Gastroesophageal sphincter (tissue), 4 donors: ENCODE measurements at places on chromosomes 7 and 10.
A peak's percentile ranks its signal among the peaks of the same experiment; 100 is the strongest.

GRCh38 chr7:17558558-17559332 is 260.3 kb downstream of the AHR start:
- H3K36me3 ChIP-seq: no peaks in the 10 kb centered on the region
- H3K4me1 ChIP-seq: no peaks in the 10 kb centered on the region
- no peak overlapping the region for H3K4me3 ChIP-seq

DNA sequence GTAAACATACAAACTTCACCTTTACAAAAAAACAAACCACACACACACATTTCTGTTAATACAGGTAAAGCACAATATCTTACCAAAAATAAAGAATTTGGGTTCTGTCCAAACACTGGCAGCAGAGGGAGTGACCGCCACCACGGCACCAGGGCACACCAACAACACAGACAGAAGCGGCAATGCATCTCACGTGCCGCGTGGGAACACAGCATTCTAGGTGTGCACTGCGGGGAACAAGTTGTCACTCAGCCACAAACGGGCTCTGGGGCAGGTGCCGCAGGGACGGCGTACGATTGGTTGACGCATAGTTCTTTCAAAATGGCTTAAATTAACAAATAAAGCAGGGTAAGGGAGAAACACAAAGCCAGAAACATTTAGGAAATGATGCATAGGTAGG is 22.3 kb downstream of the PDGFA start:
- H3K36me3 ChIP-seq: no peaks in the 10 kb centered on the region
- no peak for ATAC-seq
- H3K4me3 ChIP-seq: no peak overlapping the region
- peaks cover 7% of the 10 kb centered on the region for H3K4me1 ChIP-seq

GRCh38 chr10:42940487-42941294 is 136.2 kb upstream of the RET start:
- no peak overlapping the region for H3K4me3 ChIP-seq
- no peaks in the 10 kb centered on the region for H3K36me3 ChIP-seq
- ATAC-seq: no peak
- H3K27ac ChIP-seq: no peak overlapping the region
- peaks cover 65% of the 10 kb centered on the region for H3K27me3 ChIP-seq

DNA sequence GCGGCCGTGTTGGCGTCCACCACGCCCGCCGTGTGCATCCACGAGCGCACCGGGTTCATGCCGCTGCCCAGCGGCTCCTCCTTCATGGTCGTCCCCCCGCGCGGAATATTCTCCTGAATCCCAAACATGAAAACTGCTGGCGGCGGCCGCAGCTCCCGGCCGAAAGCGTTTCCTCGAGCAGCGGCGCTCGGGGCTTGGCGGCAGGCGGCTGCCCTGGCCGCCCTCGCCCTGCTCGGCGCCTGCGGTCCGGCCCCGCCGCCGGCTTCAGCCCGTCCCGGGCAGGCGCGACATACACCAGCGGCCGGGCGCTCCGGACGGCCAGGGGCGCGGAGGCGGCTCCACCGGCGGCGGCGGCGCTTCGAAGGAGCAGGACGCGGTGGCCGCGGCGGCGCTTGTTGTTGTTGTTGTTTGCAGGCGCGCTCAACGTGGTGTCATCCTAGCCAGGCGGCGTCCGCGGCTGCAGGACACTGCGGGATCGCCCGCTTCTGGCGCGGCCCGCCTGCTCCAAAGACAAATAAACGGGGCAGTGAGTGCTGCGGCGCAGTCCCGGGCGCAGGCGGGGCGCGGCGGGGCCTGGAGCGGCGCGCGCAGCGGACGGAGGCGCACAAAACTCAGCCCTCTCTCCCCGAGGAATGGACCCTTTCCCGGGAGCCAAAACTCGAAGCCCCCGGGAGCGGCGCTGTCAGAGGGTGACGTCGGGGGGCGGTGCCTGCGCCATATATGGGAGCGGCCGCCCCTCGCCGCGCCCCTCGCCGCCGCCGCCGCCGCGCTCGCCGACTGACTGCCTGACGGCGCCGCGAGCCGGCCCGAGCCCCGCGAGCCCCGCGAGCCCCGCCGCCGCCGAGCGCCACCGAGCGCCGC is at the start of gene EBF3:
EBF3 (minus strand) TSS at position 634 of the 861 bp plus-strand sequence; CDS start at position 128, 506 bp downstream.
- H3K36me3 ChIP-seq: no peaks in the 10 kb centered on the region
- peaks cover 100% of the 10 kb centered on the region for H3K27me3 ChIP-seq
- H3K4me1 ChIP-seq: no peaks in the 10 kb centered on the region
- ATAC-seq: peak; percentile 85

GRCh38 chr10:71300555-71301370 is 18.3 kb upstream of the SLC29A3 start:
- H3K36me3 ChIP-seq: peaks cover 22% of the 10 kb centered on the region
- ATAC-seq: no peak
- no peak overlapping the region for H3K27ac ChIP-seq
- H3K27me3 ChIP-seq: no peaks in the 10 kb centered on the region
- no peaks in the 10 kb centered on the region for H3K4me1 ChIP-seq

GRCh38 chr10:103481974-103482531 is 3.0 kb upstream of the CALHM3 start:
- ATAC-seq: peak; percentile 48
- no peak overlapping the region for H3K4me3 ChIP-seq
- H3K4me1 ChIP-seq: no peaks in the 10 kb centered on the region
- H3K36me3 ChIP-seq: no peaks in the 10 kb centered on the region
- no peak overlapping the region for H3K27ac ChIP-seq

DNA sequence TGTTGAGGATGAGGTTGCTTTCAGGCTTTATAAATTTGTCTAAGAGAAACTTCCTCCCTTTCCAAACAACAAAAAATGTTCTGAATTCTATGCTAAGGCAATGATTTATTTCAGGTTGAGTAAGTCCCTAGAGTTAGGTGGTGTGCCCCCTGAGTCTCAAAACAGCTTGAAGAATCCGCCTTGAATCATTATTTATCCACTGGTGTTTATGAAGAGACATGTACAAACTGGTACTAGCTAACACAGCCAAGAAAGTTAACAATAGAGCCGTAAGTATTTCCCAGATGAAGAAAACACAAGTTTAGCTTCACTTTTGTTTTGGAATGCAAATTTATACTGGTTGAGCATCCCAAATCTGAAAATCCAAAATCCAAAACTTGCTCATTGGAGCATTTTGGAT is 66.2 kb upstream of the SRPK2 start:
- H3K27me3 ChIP-seq: no peaks in the 10 kb centered on the region
- H3K4me3 ChIP-seq: no peak overlapping the region
- H3K4me1 ChIP-seq: no peaks in the 10 kb centered on the region
- H3K27ac ChIP-seq: no peak overlapping the region
- no peaks in the 10 kb centered on the region for H3K36me3 ChIP-seq
- no peak for ATAC-seq

DNA sequence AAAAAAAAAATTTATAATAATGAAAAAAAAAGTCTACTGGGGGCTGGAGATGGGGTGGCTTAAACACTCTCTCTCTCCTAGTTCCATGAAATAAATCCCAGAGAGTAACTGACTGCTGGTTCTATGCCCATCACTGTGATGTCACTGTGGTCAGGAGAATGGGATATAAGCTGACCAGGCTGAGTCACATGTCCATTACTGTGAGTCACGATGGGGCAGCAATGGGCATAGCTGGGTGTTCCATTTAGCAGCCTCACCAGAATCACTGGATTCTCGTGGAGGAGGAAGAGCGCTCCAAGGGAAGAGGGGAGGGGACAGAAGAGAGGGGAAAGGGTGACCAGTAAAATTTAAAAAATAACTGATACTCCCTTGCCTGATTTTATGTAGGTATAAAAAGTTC is 37.1 kb downstream of the MASTL start:
- H3K36me3 ChIP-seq: peaks cover 18% of the 10 kb centered on the region
- no peaks in the 10 kb centered on the region for H3K4me1 ChIP-seq
- no peak for ATAC-seq
- H3K4me3 ChIP-seq: no peak overlapping the region
- no peak overlapping the region for H3K27ac ChIP-seq

DNA sequence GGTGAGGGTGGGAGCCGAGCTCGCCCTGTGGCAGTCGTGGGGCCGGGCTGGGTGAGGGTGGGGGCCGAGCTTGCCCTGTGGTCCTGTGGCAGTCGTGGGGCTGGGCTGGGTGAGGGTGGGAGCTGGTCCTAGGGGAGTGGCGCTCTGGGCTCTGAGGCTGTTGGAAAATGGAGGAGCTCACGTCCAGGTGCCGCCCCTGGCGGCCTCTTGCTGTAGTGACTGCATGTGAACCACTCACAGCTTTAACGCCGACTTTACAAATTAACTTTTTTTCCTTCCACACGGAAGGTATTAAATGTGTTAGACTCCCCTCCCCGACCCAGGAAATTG is 312.6 kb downstream of the WDR37 start:
- no peak for ATAC-seq
- H3K27me3 ChIP-seq: peaks cover 21% of the 10 kb centered on the region
- no peak overlapping the region for H3K27ac ChIP-seq
- no peaks in the 10 kb centered on the region for H3K4me1 ChIP-seq
- H3K36me3 ChIP-seq: no peaks in the 10 kb centered on the region

DNA sequence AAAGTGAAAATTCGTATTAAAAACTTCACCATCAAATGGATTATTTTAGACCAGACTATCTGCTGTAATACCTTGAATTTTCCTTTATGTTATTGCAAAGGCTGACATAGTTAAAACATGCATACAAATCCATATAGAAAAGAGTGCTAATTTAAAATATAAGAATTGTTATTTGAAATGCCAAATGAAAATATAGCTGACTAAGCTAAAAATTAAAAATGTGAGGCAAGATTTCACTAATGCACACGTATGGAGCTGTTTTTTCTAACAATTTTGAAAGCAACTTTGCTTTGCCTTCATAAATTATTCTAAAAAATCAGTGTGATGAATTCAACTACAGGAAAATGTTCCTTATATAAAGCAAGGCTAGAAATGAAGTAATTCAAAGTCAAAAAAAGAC is 62.5 kb downstream of the MPP7 start:
- H3K4me3 ChIP-seq: no peak overlapping the region
- no peak overlapping the region for H3K27ac ChIP-seq
- peaks cover 11% of the 10 kb centered on the region for H3K36me3 ChIP-seq
- H3K27me3 ChIP-seq: no peaks in the 10 kb centered on the region
- ATAC-seq: no peak
